Left lobe of liver (tissue), 2 donors: ENCODE measurements at places on chromosomes 3 and 15. TPM values are rescaled to one million over a fixed set of nuclear protein-coding genes. Genes with fewer than 3 reads are reported as not detected.

- no peak for DNase-seq
Observed at GRCh38 chr3:108089579-108089978, 1.3 kb downstream of the CD47 start.

DNA sequence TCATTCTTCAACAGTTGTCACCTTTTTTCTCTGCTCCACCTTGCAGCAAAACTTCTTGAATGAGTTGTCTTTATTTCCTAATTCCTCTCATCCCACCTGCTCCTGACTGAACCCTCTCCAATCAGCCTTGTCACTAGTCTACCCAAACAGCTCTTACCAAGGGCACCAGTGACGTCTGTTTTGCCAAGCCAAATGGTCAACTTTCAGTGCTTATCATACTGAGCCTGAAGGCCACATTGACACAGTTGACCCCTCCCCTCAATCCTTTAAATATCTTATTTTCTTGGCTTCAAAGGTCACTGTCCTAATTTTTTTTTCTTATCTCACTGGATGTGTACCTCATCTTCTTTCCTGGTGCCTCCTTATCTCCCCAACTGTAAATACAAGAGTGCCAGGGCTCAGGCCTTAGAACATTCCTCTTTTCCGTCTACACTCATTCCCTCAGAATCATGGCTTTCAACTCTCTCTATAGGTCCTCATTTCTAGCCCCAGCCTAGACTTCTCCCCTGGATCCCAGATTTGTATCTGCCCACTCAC, 43.2 kb downstream of the CMTM8 start:
- DNase-seq = no peak

GRCh38 chr3:134597390-134597970, 53.3 kb downstream of the KY start:
- no peak for DNase-seq

GRCh38 chr3:16999871-17000270, 115.1 kb downstream of the PLCL2 start:
- no peak for DNase-seq

- DNase-seq = no peak
Observed at GRCh38 chr15:48500595-48500994, 144.9 kb downstream of the FBN1 start.

- DNase-seq = peak; percentile 47
Observed at GRCh38 chr3:46110701-46111493, 83.6 kb upstream of the XCR1 start.

- DNase-seq = no peak
Observed at GRCh38 chr15:85872125-85872524, 77.4 kb upstream of the KLHL25 start.

DNA sequence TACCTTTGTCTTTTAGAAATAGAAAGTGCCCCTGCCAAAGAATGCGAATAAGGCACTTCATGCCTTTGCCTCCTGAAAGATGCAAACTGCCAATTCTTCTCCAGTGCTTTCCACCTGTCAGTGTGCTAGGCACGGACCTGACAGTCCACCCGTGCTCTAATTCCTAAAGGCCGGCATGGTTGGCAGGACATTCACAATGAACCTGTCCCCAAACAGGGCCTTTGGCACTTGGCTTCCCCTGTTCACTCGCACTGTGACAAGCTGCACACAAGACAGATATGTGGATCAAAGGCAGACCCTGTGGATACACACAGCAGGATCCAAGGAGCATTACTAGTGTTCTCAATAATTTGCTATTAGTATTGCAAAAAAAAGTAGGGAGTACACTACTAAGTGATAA, 505.7 kb upstream of the AGTR1 start:
- no peak for DNase-seq

- DNase-seq = no peak
Observed at GRCh38 chr3:59069838-59070237, 20.0 kb upstream of the CFAP20DC start.

GRCh38 chr3:124960105-124960504, 25.6 kb upstream of the MUC13 start:
- DNase-seq = no peak

- no peak for DNase-seq
Observed at GRCh38 chr3:59456852-59457485, 407.1 kb upstream of the CFAP20DC start.

GRCh38 chr15:68682330-68682729, 103.5 kb downstream of the CORO2B start:
- DNase-seq = no peak

DNA sequence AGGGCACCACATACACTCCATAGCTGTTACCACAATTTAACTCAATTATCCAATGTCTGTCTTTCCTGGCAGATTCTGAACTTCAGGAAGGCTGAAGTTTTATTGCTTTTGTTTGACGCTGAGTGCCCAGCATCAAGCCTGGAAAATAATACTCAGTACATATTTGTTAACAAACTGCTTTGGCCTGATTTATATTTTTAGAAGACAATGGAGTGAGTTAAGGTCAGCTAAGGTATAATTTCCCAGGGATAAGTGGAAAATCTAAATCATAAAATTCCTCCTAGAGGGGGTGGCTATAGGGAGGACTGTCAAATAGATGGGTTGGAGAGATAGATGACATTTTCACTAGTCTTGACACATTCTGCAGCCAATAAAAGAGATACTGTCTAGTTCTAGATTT, 659.4 kb upstream of the ADAMTS9 start:
- DNase-seq = no peak

GRCh38 chr3:197881970-197882338, 68.0 kb upstream of the RPL35A start:
- DNase-seq = no peak

GRCh38 chr15:67922971-67923945, 83.4 kb upstream of the RNU6-1 start:
- DNase-seq = no peak

- no peak for DNase-seq
Observed at GRCh38 chr15:75228787-75229186, 27.1 kb downstream of the C15orf39 start.

GRCh38 chr3:149013726-149014125, 22.4 kb downstream of the GYG1 start:
- no peak for DNase-seq

- DNase-seq = no peak
Observed at GRCh38 chr3:72214066-72214951, 429.4 kb upstream of the PROK2 start.

SPINK8 gene
- total RNA-seq = not detected

TNFAIP8L3 gene
- 1.1 TPM for total RNA-seq

RLBP1 gene
- total RNA-seq = not detected

GCNT3 gene
- total RNA-seq = 0.30 TPM
